Activated CD4-positive, alpha-beta T cell treated with anti-CD3 and anti-CD28 coated beads, Interleukin-2, amount 10 ng/mL, durations not matched to agents 7 days and 5 days (primary cell): ENCODE measurements at places on chromosomes 16 and 17. TPM values are rescaled to one million over a fixed set of nuclear protein-coding genes. Genes with fewer than 3 reads are reported as not detected.

GGT6 gene
- total RNA-seq, result not detected

GRCh38 chr17:41781404-41782110 is 5.0 kb downstream of the JUP start:
- DNase-seq, result no peak

GRCh38 chr16:89010210-89010925 is 33.4 kb upstream of the CBFA2T3 start:
- no peak for DNase-seq

DNA sequence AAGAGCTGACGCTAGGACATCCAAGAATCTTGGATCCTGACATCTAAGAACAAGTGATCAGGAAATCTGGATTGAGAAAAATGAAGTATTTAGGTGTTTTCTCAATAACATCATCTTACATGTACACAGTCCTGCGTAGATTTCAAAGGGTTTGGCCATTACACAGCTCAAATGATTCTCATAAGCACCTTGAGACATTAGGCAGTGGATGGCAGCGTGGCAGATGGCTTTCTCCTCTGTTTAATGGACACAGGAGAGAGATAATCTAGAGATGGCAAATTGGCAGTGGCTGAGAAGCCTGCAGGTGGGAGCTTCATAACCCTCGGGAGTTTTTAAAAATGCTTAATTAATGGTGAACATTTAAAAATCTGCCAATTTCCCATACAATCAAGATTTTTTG is 137.5 kb downstream of the ZFHX3 start:
- no peak for DNase-seq

- DNase-seq, result no peak
Measured at GRCh38 chr17:77523540-77523939, 382.8 kb downstream of the SEC14L1 start.
